ENCODE measurements at places on chromosomes 16 and 17.

- DNase-seq: peak; percentile 74
Measured at GRCh38 chr17:56939869-56940484, 20.9 kb downstream of the COIL start.

DNA sequence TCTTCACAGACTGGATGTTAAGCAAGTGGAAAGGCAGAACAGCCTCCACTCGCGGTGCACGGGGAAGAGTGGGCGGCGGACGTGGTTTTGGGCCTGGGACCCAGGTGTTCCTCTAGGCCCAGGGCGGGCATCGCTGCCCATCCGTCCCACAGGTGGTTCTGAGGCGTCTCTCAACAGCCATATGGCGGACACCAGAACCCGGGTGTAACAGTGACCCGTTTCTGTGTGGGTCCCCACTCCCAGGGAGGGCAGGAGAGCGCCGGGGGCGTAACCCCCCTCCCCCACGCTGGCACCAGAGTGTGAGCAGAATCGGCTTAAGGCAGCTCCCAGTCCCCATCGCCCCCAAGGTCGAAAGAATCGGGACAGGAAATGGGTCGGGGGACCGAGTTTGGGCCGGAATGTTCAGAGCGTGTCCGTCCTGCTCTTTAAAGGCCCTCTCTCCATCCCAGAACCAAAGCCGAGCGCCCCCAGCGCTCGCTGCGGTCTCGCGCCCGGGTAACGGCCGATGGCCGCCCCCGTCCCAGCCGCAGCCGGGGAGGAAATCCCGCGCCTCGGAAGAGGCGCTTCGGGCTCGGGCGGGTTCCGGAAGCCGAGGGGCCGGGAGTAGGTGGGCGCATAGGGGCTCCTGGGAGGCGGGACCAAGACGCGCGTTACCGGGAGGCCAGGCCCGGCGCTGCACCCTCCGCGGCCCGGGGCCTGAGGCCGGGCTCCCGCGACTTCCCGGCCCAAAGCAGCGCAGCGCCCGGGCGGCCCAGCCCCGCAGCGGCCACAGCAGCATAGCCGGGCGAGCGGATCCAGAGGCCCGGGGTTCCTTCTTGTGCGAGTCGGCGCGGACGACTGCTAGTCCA, at the start of gene TK2:
TSS of gene TK2 (minus strand) at position 839 of the 848 bp plus-strand sequence. CDS start at position 778, 61 bp downstream.
- DNase-seq: peak; percentile 83

DNA sequence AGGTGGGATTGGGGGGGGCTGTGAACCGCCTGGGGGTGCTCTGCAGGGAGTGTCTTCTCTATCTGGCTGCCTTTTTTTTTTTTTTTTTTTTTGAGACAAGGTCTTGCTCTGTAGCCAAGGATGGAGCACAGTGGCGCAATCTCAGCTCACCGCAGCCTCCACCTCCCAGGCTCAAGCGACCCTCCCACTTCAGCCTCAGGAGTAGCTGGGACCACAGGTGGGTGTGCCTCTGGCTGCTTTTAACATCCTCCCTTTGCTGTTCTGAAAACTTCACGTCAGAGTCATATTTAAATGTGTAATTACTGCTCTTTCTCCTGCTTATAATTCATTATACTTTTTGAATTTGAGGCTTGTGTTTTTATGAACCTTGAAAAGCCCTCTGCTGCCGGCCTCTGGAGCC, 78.4 kb downstream of the ZNF778 start:
- no peak for DNase-seq

- no peak for DNase-seq
Measured at GRCh38 chr17:36001862-36002603, 680 bp upstream of the CCL15 start.

GRCh38 chr17:3888343-3889171, 4.3 kb downstream of the CAMKK1 start:
- DNase-seq: peak; percentile 90

DNA sequence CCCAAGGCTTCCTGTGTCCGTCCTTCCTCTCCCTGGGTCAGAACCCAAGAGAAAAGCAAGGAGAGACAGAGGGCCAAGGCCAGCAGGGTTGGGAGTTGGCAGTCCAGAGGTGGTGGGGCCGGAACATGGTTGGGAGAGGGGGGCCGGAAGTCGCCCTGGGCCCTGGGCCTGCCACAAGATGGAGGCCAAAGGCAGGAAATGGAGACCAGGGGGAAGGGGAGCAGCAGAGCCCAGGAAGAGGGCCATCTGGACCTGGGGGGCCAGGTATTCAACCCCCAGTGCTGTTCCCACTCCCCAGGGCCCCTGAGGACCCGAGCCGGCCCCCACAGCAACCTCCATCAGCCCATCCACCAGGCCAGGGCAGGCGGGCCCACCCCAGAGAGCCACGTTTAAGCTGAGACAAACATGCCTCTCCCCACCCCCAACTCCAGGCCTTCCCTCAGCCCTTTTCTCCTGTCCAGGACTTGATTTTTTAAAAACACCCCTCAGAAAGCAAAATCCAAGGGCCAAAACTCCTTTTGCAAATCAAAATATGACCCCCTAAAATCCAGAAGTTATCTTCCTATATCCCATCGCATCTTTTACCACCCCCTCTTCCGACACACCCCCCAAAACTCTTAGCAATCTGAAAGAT, 4.4 kb upstream of the BCL6B start:
- DNase-seq: no peak

DNA sequence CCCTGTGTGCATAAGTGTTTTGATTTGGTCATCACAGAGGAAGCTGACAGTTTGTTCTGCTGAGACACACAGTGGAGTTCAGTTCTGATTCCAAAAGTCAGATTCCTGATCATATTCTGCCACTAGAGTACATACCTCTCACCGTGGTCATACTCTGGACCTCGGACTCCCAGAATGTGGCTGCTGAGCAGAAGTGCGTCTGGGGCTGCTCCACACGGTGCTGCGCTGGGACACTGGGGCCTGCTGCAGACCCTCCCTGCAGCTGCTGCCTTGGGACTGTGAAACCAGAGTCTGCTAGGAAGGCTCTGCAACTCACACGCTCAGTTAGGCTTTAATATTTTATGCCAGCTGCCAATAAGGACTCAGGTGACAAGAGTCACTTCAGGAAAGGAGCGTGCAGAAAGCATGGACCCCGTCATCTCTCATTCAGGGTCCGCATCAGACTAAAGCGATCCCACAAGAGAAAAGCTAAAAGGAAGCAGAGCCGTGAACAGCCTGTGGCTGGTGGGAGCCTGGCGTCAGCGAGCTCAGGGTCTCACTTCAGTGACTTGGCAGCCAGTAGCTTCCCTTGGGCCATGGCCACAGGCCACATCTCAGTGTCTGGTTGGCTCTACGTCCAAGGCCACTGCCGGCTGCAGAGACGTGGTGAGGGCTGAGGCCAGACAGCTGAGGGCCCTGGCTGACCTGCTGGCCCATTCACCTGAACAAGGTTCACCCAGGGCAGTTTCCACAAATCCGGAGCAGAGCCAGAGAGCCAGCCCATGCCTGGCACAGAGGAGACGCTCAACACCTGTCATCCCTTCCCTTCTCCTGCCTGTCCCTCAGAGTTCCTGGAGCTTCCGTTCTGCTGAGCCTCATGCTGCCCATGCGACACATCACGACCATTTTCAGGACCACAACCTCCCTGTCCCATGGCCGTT, 24.7 kb upstream of the KIFC3 start:
- DNase-seq: no peak

DNA sequence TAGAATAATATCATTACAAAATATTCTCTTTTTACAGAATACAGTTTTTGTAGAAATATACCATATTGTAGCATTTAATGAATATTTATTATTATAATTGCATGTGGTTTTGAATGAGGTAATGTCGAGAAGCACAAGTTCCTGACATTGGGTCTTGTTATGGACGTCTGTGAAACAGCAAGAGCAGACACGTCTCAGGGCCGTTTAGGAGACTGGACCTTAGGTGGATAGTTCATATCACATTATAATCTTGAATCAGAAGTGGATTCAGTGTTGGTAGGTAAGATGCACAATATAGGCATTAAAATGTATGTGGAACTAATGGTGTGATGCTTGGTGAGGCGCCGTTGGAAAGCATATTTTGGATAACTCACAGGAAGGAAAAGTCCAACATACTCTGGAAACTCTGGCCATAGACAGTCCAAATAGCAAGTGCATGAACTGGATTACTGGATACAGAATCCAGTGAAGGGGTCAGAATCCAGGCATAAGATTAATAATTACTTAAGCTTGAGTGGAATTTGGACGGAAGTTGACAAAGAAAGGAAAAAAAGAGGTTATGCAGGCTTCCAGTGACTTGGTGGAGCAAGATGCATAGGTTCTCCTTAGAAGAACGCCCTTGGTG, 17.2 kb downstream of the ABCA8 start:
- DNase-seq: no peak

- no peak for DNase-seq
Measured at GRCh38 chr16:56921571-56921970, 10.4 kb upstream of the HERPUD1 start.

DNA sequence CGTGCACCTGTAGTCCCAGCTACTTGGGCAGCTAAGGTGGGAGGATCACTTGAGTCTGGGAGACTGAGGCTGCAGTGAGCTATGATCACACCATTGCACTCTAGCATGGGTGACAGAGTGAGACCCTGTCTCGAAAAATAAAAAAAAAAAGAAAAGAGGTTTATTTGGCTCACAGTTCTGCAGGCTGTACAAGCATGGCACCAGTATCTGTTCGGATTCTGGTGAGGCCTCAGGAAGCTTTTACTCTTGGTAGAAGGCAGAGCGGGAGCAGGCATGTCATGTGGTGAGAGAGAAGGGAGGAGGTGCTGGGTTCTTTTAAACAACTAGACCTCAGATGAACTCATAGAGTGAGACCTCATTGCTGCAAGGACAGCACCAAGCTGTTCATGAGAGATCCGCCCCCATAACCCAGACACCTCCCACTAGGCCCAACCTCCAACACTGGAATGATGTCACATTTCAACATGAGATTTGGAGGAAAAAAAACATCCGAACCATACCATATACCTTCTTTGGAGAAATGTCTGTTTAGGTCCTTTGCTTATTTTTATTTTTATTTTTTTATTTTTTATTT, 10.3 kb upstream of the RMI2 start:
- DNase-seq: no peak

DNA sequence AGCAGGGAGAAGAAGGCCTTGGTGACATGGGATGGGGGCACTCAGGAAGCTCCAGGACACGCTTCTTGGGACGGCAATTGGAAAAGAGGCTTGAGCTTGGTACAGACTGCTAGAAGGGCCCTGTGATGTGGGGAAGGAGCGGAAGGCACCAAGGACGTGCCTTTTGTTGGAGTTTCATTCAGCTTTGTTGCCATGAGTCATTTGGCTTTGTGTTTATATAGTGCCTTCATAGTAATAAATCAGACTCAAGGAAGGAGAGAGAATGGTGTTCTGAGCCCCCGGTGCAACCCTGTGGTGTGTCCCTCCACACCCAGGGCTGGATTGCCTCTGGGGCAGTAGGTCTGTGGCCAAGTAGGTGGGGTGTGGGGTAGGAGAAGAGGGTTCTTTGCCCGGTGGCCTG, 7.4 kb upstream of the TBX4 start:
- DNase-seq: no peak

DNA sequence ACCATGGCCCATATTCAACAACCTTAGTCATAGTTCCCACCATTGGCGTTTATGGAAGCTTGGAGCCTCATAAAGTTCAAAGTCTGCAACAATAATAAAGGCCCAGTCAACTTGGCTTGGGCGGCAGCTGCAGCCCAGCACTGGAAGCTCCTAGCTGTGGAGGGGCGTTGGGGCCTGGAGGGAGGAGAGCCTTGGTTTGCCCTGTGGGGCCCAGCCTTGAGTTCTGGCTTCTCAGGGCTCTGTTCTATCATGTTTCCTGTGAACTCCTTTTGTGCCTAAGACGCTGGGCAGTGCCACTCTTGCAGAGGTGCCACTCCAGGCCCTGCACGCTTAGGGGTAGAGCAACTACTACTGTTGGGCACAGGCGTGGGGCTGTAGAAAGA, 927 bp upstream of the ENGASE start:
- no peak for DNase-seq

DNA sequence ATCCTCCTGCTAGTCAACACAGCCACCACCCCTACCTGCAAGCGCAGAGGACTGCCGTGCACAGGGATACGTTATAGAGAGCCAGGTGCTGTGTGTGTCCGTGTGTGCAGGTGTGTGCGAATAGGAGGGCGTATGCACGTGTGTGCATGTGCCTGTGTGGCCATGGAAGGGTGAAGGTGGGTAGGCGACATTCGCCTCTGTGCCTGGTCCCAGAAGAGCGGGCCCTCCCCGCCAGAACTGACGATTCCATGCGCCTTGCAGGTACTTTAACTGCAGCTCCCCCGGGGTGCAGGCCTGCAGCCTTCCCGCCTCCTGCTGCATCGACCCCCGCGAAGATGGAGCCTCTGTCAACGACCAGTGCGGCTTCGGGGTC, 8.7 kb downstream of the PDE6G start:
- no peak for DNase-seq

- peak; percentile 12 for DNase-seq
Measured at GRCh38 chr16:50025537-50025931, 509 bp downstream of the CNEP1R1 start.

DNA sequence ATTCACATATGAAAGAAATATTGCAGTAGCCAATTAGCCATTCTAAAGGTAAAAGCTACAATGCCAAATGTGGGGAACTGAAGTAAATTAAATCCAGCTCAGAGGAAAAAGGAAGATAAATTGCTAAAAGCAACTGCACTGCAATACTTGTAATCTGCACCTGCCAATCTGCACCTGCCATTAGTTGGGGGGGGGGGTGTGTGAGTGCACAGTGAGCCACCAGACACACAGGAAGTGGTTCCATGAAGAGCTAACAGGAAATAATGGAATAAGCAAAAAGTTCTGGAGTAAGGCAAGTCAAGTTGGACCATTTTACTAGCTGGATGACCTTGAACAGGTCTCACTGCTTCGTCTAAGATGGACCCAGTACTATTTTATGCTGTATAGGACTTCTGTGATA, 191.8 kb downstream of the PARN start:
- no peak for DNase-seq

All from cardiac fibroblast (primary cell).